D721Med (cell line): ENCODE measurements at places on chromosomes 1 and 21.

- DNase-seq: no peak
Observed at GRCh38 chr1:241926141-241926540, 31.4 kb upstream of the BECN2 start.

GRCh38 chr1:32775640-32776337 is 41.4 kb downstream of the YARS1 start:
- DNase-seq: no peak

DNA sequence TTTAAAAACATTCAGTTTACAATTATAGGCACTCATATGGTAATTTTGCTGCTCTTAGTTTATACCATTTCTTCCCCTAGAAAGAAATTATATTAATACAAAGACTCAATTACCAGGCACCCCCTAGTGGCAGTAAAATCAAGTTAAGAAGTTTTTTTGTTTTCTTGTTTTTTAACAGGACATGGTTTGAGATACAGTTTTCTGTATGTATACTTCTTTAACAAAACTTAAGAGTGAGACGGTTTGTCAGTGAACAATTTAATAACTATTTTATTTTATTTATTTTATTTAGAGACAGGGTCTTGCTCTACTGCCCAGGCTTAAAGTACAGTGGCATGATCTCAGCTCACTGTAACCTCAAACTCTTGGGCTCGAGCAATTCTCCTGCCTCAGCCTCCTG is 224.6 kb downstream of the FAF1 start:
- DNase-seq: no peak

DNA sequence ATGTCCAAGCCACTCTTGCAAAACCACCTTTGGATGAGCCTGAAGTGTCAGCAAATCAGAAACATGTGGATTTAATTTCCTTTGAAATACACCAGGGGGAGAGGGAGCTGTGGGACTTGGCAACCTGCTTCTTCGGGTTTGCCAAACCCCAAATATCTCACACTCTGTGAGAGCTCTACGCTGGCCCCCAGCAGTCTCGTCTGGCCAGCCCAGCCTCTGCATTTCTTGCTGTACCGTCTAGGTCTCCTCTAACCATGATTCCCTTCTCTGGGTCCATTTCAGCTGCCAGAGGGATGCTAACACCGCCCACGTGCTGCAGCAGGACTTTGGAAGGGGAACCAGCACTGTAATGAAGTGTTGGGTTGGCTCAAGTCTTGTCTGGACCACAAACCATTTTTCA is 114.6 kb downstream of the MRPS6 start:
- DNase-seq: no peak

DNA sequence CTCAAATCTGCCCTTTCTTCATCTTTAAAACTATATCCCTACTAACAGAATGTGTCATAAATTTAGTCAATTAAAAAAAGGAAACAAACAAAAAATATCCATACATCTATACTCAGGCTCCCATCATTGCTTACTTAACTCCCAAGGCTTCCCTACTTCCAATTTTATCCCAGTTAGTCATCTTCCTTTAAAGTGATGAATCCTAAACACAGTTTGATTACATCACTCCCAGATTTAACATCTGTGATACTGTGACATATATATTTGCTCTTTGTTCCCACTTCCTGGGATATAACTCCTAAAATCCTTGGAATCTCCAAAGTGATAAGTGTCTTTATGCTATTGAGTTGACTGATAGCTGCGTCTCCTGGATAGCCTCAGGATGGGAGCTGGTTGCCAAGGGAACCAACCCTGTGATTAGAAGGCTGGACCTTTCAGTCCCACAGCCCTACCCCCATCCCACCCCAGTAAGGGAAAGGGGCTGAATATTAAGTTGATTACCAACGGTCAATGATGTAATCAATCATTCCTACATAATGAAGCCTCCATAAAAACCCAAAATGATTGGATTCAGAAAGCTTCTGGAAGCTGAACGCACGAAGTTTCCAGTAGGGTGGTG is 21.6 kb downstream of the GLMN start:
- DNase-seq: no peak

- DNase-seq: no peak
Observed at GRCh38 chr1:69252696-69253095, 315.0 kb upstream of the LRRC7 start.

GRCh38 chr1:36007741-36008140 is 76.2 kb upstream of the TEKT2 start:
- no peak for DNase-seq

DNA sequence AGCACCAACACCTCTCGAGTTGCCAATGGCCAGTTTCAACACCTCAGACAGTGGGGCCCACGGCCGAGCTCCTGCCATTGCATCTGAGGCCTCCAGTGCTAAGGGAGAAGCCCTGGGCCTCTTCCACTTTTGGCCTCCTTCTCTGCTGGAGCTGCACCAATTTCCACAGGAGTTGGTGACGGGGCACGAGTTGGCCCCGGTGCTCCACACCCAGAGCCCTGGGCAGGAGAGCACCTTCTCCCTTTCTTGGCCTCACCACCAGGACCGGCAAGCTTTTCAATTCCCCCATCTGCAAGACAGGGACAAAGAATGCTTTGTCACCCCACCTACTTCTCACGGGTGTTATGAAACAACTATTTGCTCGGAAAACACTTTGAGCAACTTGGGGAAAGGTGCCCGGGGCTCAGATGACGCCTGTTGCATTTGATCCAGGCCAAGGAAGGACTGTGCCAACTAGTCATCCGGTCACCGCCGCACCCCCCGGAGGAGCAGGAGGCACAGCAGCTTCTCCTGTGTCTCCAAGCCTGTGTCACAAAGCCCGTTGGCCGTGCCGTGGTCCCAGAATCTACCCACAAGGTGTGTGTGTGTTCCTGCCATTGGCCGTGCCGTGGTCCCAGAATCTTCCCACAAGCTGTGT is 55.2 kb downstream of the TOMM20 start:
- DNase-seq: no peak

- no peak for DNase-seq
Observed at GRCh38 chr1:92587445-92587844, 100.7 kb upstream of the GFI1 start.

GRCh38 chr1:45669859-45670655 is 16.3 kb downstream of the GPBP1L1 start:
- DNase-seq: no peak

DNA sequence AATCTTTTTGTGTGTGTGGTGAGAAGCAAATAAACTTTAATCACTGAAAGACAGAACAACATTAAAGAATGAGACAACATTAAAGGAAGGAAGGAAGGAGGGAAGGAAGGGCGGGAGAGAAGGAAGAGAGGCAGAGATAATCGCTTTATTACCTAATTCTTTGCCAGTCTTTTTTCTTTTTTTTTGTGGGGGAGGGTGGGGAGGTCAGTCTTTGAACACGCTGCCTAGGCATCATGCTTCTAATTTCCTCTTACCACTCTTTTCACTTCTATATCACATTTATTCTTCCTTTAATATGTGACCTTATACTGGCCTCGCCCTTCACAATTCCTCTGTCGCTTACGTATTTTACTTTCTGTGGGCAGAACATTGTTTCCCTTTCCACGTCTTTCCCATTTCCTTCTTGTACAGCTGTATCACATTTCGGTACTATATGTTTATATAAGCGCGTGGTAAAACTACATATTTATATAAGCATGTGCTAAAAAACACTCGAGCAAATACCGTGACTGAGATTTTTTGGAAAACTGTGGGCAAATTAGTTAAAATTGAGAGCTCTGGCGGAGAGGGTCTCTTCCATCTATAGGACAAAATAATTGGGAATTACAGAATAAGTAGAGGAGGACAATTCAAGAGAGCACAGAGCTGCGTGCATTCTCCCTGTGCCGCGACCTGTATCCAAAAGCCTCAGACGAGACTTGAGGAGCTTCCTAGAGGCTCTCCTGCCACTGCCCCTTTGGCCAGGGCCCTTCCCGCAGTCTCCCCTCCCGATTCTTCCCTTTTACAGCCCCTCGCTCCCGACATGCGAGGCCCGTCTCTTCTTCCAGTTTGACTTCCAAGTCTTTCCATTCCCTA is 823 bp upstream of the PRKAA2 start:
- no peak for DNase-seq

DNA sequence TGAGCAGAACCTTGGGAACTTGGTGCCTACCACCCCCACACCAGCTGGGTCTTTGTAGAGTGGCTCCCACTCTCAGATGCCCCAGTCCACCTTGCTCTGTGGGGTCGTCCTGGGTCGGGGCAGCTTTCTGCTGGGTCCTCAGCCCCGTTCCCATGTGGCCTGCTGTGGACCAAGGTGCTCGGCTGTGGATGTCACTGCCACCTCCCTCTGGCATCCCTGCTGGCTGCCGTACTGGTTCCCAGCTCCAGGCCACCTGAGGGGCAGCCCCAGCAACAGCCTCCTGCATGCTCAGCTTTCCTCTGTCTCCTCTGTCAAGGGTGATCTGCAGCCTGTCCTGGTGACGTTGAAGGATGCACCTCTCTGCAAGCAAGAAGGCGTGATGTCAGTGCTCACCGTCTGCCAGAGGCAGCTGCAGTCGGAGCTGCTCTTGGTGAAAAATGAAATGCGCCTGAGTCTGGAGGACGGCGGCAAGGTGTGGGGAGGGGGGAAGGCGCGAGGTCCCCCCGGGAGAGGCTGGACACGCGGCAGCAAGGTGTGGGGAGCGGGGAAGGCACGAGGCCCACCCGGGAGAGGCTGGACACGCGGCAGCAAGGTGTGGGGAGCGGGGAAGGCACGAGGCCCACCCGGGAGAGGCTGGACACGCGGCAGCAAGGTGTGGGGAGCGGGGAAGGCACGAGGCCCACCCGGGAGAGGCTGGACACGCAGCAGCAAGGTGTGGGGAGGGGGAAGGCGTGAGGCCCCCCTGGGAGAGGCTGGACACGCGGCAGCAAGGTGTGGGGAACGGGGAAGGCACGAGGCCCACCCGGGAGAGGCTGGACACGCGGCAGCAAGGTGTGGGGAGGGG is 45.9 kb upstream of the DIP2A start:
- DNase-seq: no peak

GRCh38 chr1:178938101-178938958 is 67.5 kb upstream of the ANGPTL1 start:
- no peak for DNase-seq

DNA sequence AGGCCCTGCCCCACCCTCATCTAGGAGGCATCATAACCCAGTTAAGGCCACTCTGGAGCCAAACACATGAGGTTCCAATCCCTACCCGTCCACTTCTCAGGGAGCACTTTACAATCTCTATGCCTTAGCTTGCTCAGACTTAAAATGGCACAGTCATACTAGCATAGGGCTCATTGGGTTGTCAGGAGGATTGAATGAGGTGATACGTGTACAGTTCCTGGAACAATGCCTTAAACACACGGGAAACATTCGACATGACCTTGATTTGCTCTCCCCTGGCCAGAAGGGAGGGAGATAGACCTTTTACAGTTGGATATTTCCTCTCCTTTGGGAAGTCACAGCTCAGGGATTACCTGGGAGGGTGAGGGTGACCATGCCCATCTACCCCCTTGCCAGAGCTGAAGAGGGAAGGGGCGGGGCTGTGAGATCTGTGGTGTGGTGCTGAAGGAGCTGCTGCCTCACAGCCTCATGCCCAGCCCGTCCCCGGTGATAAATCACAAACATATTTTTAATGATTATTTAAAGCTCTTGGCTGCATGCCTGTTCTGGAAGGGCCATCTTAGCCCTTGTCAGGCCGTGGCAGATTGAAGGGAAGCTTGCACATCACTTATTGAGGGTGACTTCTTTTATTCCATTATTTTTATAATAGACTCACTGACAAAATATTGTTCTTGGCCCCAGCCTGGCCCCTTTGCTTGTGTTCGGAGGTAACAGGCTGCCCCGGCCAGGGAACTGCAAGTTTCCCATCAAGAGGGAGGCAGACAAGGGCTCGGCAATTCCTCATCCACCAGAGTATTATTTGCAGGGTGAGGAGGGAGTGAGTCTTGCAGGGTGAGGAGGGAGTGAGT is 83.4 kb downstream of the FOXD2 start:
- no peak for DNase-seq

GRCh38 chr1:117096951-117097408 is 24.6 kb downstream of the TRIM45 start:
- DNase-seq: no peak

GRCh38 chr1:116382321-116382720 is 9.3 kb downstream of the ATP1A1 start:
- no peak for DNase-seq

DNA sequence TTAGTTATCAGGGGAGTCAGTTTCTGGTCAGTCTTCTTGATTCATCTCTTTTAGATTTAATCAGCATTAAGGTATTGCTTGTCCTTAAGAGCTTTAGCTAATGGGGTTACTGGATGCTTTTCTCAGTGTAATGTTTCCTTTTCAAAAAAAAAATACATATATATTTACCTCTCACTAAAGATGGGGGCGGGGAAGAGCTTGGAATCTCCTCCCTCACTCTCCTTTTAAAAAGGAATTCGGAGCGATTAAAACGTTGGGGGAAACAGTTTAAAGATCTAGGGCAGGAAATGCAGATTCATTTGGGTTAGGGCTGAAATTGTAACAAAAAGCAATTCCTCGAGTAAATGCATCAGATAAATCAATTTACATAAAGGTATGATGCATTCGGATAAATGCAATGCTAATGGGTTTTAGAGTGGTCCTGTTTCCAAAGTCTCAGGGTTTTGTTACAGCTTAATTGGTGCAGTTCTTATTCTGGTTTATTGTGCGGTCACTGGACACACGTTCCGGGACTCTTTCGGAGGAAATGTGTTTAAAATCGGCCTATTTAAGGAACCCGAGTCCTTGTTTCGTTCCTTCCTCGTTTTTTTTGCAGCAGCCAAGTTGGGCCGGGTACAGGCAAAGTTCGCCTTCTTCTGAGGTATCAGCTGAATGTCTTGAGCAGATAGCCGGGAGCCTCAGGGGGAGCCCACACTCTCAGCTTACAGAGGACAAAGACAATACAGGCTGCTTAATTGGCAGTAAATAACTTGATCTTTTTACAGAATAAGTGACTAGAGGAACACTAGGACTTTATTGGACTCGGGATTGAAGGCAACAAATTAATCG is 1.6 kb downstream of the LMO4 start:
- no peak for DNase-seq

GRCh38 chr1:47444562-47445465 is 7.0 kb downstream of the FOXD2 start:
- DNase-seq: no peak

DNA sequence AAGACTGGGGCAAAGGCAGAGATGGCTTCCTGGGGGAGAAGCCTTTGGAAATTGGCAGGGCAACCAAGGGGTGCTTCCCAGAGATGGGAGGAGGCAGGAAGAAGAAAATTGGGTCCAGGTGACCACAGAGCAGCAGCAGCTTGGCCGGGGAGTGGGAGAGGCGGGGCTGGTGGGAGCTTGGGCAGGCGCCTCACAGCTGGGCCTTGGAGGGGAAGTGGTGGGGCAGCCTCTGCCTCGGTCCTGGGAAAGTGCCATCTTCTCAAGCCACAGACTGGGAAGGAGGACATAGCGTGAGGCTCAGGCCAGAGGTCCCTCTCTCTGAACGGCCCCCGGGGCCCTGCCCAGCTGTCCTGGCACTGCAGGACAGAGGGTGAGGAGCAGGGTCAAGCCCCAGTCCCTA is 24.0 kb upstream of the WASF2 start:
- no peak for DNase-seq

GRCh38 chr1:183319051-183319450 is 99.1 kb downstream of the NMNAT2 start:
- no peak for DNase-seq

DNA sequence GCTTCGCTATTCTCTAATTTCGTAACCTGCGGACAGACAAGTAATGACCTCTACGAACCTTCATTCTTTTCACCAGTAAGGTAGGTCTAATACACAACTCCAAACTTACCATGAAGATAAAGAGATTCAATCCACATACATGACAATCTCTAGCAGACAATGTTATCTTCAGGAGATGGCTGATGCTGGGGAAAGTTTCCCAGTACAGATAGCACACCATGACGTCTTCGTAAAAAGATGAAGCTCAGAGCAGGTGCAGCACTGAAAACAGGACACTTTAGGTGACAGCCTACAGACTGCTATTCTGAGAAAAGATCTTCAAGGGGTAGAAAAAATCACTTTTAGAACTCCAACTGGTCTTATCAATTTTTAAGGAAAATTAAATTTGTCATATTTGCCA is 41.3 kb downstream of the ZNF281 start:
- no peak for DNase-seq
